ENCODE measurements at places on chromosomes 12 and 14.

DNA sequence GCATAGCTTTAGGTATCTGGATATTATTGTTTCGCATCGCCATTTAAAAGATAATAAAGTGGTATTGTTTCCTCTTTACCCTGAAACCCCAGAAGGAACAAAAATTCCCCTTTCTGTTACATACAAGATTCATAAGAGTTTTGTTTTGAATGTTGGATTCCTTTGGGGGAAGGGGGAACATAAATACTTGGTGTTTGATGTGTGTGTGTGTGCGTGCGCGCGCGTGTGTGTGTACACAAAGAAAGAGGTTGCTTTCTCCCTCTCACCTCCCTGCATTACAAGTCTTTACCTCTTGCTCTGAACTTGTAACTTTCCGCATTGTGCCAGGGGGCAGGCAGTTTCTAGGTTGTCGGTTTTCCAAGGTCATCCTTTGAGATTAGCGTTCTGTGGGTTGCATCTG, 76.4 kb downstream of the GPATCH2L start:
- DNase-seq: no peak

- DNase-seq: no peak
Observed at GRCh38 chr12:13175499-13175898, 21.0 kb upstream of the EMP1 start.

- no peak for DNase-seq
Observed at GRCh38 chr12:49330032-49330619, 6.9 kb downstream of the C1QL4 start.

GRCh38 chr12:26554332-26554731, 278.7 kb downstream of the ITPR2 start:
- DNase-seq: no peak

DNA sequence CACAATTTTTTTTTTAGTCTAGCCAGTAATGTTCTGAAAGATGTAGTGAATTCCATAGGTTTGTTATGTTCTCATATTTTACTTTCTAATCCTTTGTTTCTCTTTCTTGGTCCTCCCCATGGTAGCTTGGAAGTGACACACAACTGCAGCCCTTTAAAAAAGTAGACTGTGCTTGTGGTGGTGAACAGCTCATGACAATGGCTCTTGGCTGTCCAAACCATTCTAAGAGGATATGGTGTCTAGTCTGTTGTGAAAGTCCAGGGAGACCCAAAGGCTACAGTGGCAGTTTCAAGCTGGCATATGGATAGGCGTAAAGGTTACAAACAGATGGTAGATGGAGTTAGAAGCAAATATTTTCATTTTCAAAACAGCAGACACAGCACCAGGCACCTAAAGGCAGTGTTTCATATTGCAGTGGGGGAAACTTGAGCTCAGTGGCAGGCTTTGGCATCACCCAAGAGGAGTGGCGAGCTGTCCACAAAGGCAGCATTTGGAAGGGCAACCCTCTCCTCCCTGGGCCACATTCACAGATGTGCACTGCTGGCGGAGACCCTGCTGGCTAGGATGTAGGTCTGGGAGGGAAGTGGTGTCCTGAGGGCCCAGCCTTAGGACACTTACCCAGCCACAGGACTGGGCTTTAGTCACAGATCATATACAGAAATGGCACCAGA, 102.1 kb downstream of the DYRK2 start:
- DNase-seq: no peak

- no peak for DNase-seq
Observed at GRCh38 chr12:118884226-118884625, 97.1 kb upstream of the SRRM4 start.

GRCh38 chr14:51084507-51084906, 10.4 kb downstream of the TRIM9 start:
- no peak for DNase-seq

GRCh38 chr12:59452259-59452658, 143.6 kb upstream of the SLC16A7 start:
- DNase-seq: no peak

DNA sequence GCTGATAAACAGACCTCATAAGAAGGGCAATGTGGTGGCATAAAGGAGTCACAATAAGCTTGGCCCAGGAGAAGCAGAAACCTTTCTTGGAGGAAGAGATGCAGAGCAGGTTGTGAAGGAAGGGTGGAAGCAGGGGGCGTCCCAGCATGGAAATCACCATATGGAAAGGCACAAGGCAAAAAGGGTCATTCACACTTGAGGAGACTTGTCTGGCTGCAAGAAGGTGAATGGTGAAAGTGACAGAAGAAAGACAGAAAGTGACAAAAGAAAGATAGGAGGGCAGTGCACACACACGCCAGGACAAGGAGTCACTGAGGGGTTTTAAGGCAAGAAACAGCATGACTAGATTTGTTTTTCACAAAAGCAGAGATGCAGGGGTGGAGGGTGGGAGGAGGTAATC, 38.3 kb downstream of the GALNT4 start:
- no peak for DNase-seq

DNA sequence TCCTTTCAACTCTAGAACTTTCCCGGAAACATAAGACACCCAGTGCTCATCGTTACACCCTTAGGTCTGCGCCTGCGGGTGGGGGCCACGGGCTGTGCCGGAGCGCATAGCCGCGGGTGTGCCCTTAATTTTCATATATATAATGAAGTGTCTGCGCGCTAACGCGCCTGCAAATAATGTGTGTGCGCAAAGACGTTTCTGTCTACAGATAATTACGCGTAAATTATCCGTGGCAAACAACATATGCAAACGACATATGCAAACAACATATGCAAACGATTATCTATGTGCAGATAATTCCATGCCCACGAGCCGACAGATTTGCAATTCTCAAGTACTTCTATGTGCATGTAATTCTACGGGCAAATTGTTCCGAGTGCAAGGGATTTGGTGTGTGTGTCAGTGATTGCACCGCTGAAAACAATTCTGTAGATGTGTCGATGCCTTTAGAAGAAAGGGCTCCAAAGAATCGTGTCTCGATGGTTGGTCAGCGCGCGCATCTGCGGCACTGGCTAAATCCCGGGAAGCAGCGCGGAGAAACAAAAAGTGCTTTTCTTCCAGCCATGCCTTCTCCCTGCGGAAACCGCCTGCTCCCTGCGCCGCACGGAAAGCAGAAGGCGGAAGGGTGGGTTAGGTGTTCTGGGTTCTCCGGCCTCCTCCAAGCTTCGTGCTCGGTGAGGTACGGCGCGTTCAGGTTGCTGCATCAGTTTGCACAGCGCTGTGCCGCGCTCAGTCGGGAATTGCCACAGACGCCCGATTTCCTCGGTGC, 34.5 kb upstream of the TBX5 start:
- DNase-seq: no peak

Data from stimulated activated CD4-positive, alpha-beta T cell treated with anti-CD3 and anti-CD28 coated beads, TNF-alpha, amount 100 ng/mL, for 1 hour (primary cell).